Panc1 (cell line): ENCODE measurements at places on chromosomes 1 and 21.

DNA sequence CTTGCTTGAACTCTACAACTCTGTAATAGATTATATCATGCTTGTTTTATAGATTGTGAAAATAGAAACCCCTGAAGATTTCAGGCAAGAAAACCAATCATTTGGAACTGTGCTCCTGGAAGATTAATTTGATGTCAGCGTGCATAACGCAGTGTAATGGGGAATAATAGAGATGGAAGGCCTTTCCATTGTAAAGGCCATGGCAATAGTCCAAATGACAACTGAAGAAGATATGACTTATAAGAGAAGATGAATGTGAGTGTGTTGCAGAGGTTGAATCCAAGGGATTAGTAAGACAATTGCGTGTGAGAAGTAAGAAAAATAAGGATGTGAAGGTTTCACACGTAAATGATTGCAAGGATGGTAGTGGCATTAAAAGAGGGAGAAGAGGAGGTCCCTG, 285.0 kb downstream of the DUSP10 start:
- no peak for DNase-seq

- DNase-seq: no peak
Measured at GRCh38 chr1:227255086-227255732, 63.1 kb downstream of the CDC42BPA start.

DNA sequence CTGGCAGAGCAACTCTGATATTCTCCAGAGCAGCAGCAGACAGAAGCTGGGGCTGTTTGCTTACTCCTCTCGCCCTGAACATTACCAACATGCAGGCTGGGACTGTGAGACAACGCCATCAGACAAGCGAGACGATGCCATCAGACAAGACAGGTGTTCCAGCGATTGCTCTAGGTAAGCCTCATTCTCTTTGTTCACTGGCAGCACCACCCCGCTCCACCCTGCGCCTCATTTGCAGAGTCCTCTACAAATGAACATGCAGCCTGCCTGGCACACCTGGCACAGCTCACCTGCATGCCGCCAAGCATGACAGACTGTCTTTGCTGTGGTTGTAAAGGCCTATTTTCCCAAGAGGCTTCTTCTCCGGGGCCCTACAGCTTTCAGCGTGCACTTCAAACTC, 346.2 kb downstream of the SMYD3 start:
- no peak for DNase-seq

DNA sequence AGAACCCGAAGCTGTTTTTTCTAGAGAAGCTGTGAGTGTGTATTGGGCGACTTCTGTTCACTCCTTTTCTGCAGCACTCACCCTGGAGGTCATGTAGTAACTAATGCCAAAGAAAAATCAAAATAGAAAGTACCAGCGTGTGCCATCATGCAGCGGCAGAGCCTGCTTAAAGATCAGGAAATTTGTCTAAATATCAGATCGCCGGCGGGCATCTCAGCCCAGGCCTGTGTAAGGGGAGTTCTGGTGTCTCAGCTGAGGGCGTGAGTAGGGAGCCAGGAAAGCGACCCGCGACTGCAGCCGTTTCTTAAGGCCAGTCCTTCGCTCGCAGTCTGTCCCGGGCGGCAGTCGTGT, 768 bp downstream of the EDARADD start:
- no peak for DNase-seq

- DNase-seq: no peak
Measured at GRCh38 chr1:92663775-92664174, 121.1 kb downstream of the EVI5 start.

DNA sequence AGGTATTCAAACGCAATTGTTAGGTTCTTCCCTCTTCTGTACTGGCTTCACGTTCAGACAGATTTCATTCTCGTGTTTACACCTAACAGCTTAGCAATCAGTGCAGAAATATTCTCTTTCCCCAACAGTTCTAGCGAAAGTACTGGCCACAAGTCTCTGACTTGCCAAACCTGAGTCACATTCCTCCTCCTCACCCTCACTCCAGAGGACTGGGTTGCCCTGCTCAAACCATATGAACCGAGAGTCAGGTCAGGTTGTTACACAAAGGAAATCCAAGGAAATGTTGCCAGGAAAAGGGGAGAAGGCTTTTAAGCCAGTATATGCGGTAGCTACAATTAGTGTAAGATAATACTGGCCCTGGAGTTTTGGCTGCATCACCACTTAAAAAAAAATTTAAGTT, 282.5 kb downstream of the RGS7 start:
- no peak for DNase-seq

DNA sequence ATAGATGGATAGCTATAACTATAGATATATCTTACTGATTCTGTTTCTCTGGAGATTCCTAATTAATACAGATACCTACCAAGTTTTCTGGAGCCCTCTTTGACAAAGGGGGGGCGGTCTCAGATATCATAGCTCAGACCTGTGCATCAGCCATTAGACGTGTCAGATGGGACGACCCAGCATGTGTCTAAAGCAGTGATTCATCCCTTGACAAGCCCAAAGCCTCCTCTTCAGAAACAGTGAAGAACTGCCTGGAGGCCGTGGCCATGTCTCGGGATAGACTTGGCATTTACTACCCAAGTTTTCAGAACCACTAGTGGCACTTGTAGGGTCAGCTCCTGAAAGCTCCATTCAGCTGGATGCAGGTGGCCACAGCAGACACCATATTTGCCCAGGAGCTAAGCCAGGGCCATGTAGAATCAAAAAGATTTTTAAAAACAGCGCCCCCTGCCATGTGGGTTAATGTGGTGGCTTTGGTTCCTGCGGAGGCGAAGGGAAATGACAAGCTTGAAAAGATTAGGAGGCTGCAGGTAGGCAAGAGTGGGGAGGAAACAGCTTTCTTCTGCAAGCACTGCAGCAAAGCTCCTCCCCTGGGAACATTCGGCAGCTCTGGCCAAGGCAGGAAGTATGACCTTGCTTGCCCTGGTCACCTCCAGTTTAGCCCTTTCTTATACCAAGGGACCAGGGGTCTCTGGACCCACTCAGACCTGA, 82.2 kb downstream of the FBXO2 start:
- no peak for DNase-seq

DNA sequence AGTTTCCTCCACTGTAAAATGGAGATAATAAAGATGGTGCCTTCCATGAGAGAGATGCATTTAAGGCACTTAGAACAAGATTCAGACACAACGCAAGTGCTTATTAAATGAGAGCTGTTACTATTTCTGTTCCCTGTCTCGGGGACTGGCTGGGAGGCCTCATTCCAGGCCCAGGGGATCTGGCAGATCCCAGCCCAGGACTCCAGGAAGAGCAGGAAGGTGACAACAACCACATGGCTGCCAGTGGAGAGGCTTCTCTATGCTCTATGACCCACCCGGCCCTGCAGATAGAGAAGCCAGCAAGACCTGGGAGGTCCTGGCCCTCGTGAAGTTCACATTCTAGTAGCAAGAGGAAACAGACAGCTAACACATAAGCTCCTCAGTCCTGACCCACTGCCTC, 175.5 kb downstream of the ACTL8 start:
- no peak for DNase-seq

GRCh38 chr1:38291906-38292521, 245.4 kb upstream of the POU3F1 start:
- no peak for DNase-seq

- no peak for DNase-seq
Measured at GRCh38 chr21:35484851-35485250, 435.7 kb upstream of the RUNX1 start.

DNA sequence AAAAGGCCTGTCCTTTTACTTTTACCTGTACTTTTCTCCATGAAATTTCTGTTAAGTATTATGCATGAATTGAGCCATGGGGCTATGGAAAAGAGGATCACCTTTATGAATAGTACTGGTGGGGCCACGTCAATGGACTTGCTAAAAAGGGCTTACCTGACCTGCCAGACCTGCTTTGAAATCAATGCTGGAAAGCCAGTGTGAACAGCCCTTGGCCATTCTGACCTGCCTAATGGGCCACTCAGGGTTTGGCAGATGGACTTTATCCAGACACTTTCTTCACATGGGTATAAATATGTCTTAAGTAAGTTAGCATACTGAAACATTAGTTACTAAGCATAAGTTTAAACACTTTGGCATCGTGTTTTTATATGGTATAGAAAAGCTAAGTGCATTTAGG, 8.3 kb upstream of the GUK1 start:
- DNase-seq: no peak

DNA sequence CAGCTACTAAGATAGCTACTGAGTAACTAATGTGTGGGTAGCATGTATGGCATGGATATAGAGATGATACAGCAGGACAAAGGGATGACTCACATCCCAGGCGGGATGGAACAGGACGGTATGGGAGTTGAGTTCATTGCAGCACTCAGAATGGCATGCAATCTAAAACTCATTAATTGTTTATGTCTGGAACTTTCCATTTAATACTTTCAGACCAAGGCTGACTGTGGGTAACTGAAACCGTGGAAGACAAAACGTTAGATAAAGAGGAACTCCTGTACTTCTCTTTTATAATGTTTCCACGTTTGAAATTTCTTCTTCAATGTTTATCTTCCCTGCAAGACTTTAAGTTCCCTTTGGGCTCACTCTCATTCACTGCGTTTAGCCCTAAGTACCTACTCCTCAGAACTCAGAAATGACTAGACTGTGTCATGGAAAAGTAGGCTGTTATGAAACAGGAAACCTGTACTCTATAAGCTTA, 151.9 kb downstream of the MAGI3 start:
- DNase-seq: no peak

DNA sequence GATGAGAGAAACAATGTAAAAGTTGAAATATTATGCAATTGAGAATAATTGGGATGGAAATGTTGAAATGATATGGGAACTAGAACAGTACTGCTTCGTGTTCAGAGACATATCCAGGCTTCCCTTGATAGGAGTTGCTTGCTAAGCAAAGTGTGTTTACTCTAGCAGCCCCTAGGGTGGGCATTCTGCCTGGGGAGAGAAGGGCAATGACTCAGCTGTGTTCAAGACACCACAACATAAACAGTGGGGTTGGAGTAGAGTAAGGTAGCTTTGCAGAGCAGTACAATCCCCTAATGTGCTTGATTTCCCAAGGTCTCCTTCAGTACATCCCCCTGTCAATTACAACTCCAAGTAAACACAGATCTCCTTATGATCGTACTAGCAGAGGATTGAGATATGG, 4.8 kb upstream of the PCNX2 start:
- no peak for DNase-seq

- DNase-seq: no peak
Measured at GRCh38 chr1:110420874-110421793, 13.6 kb upstream of the LAMTOR5 start.

GRCh38 chr1:150154143-150154542, 4.4 kb downstream of the PLEKHO1 start:
- DNase-seq: no peak

DNA sequence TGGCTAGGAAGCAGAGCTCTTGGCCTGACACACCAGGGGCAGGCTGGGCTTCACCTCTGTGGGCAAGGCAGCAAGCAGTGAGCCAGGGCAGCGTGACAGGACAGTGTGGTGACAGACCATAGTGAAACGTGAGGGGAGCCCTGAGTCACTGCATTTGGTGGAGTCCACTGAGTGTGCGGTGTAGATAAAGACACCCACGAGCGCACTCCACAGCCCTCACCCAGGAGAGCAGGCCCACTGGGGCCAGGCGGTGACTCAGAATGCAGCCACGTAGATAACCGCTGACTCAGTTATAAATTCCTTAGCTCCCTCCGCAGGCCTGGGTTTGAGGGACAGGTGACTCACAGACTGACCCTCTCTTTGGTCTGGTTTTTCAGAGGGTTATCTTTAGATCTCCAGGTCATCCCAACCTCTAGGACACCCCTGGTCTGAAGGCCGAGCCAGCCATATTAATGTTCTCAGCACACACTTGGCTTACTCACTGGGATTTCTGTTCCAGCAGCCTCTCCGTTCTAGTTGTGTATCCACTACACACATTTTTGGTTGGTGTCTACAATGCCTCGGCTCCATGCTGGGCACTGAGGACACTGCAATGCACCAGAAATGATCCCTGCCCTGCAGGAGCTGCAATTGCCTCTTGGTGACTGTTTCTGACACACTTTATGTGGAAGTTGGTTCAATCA, 90.2 kb upstream of the TSPAN2 start:
- DNase-seq: peak; percentile 18

DNA sequence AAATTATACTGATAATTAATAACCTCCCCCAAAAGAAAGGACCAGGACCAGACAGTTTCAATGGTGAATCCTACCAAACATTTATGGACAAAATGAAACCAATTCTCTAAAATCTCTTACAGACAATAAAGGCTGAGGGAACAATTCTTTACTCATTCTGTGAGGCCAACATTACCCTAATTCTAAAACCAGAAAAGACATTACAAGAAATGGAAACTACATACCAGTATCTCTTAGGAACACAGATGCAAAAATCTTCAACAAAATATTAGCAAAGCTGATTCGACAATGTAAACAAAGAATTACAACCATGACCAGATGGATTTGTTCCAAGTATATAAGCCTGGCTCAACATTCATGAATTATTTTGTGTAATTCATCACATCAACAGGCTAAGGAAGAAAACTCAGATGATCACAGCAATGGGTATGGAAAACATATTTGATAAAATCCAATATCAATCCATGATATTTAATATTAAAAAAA, 8.6 kb downstream of the TMED5 start:
- no peak for DNase-seq

DNA sequence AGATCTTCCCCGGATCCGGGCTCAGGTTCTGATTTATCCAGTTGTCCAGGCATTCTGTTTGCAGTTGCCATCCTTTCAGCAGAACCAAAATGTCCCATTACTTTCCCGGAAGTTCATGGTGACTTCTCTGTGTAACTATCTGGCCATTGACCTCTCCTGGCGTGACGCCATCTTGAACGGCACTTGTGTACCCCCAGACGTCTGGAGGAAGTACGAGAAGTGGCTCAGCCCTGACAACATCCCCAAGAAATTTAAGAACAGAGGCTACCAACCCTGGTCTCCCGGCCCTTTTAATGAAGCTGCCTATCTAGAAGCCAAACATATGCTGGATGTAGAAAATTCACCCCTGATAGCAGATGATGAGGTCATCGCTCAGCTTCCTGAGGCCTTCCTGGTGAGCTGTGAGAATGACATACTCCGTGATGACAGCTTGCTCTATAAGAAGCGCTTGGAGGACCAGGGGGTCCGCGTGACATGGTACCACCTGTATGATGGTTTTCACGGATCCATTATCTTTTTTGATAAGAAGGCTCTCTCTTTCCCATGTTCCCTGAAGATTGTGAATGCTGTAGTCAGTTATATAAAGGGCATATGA, 22.4 kb downstream of the AADACL4 start:
- no peak for DNase-seq

GRCh38 chr1:223455470-223455869, 62.3 kb downstream of the CCDC185 start:
- DNase-seq: no peak

- DNase-seq: no peak
Measured at GRCh38 chr1:68745451-68745850, 248.6 kb upstream of the DEPDC1 start.
